NCI-H1105 (cell line): ENCODE measurements at places on chromosomes 12 and 14.

DNA sequence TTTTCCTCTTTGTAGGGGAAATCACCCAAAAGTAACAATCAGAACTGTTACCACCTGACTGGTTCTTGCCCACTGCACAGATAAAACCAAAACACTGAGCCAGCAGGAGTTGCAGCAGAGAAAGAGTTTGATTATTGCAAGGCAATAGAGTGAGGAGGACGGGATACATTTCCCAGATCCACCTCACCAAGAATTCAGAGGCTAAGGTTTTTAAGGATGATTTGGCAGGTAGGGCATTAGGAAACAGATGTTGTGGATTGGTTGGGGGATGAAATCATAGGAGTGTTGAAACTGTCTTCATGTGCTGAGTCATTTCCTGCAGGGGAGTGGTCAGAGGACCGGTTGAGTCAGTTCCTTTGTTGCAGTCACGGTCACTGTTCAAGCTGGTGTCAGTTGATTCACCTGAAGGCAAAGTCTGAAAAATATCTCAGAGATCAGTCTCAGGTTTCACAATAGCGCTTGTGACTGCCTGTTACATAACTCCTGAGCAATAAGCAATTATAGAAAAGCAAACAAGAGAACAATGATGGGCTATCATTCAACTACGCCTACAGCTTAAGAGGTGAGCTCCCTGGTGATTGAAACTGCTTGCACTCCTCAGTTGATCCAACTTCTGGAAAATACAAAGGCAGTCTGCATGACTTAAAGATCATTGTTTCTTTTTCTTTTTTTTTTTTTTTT is 20.3 kb upstream of the AMN1 start:
- peak; percentile 97 for DNase-seq

GRCh38 chr12:85835426-85836196 is 598 bp downstream of the RASSF9 start:
- DNase-seq = no peak

DNA sequence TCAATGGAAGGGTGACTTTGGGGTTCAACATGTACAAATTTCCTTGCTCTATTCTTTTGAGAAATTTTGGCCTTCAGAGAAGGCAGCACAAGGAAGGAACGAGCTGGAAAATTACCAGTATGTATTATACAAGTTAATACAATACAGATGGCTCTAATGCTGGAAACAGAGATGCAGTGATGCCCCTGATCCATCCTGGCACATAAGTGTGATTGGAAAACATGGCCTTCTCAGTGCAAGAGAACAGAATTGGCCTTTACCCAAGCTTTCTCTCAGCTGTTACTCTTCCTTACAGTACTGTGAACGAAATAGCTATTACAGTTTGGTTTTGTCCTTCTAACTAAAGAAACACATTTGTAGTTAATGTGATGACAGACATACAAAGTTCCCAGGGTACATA is 102.5 kb upstream of the GPHB5 start:
- no peak for DNase-seq

DNA sequence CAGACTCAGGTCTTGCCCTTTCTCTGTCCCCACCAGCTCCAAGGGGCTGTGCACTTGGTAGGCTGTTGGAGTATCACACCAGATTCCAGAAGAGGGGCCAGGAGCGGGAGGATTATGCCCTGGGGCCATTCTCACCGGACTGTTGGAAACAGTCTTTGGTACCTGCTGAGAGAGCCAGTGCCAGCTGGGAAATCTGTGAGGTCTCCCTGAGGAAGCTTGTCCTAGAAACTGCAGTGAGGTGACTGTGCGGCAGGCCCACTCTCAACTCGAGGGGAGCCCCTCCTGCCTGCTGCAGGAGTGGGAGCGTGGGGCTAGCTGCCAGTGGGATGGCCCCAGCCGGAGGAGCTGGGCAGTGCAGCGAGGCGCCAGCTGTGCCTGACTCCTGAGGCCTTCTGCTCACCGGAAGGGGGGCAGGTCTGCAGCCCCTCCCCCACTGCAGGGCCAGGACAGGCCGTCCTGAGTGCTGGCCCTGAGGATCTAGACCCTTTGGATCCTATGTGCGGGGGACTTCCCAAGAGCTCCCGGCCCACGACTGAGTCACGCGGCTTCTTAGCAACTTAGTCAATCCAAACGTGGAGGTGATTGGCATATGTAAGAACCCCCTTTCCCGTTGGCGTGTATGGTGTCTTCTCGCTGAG is 295.2 kb downstream of the CACNA1C start:
- no peak for DNase-seq

DNA sequence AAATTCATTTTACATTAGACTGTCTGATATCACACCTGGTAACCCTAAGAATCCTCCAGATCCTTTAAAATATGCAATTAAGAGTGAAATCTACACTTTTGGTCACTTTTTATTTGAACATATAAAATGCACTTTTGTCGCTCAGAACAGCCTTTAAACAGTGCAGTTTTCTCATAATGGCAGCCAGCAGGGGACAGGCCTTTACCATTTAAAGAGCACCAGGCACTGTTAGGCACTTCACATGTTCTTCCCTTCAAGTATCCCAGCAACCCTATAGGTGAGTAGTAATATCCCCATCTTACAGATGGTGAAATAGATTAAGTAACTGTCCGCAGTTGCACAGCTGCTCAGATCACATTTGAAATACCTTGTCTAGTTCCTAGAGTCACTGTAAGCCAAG is 11.3 kb upstream of the SAMD4A start:
- no peak for DNase-seq

GRCh38 chr12:129629901-129630300 is 273.9 kb downstream of the TMEM132D start:
- DNase-seq = no peak

- no peak for DNase-seq
Observed at GRCh38 chr14:50103558-50103957, 12.8 kb downstream of the VCPKMT start.

DNA sequence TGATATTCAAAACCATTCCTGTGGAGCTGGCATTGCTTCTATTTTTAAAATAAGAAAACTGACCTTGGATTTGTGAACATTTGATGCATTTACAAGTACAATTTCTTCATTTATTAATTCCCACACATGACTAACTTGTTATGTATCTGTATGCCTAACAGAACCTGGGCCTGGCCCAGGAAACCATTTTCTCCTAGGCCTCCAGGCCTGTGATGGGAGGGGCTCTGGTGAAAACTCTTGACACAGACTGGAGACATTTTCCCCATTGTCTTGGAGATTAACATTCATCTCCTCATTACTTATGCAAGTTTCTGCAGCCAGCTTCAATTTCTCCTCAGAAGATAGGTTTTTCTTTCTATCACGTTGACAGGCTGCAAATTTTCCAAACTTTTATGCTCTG is 42.0 kb downstream of the GLIPR1L2 start:
- no peak for DNase-seq

GRCh38 chr14:53368711-53369201 is 215.6 kb upstream of the DDHD1 start:
- no peak for DNase-seq

DNA sequence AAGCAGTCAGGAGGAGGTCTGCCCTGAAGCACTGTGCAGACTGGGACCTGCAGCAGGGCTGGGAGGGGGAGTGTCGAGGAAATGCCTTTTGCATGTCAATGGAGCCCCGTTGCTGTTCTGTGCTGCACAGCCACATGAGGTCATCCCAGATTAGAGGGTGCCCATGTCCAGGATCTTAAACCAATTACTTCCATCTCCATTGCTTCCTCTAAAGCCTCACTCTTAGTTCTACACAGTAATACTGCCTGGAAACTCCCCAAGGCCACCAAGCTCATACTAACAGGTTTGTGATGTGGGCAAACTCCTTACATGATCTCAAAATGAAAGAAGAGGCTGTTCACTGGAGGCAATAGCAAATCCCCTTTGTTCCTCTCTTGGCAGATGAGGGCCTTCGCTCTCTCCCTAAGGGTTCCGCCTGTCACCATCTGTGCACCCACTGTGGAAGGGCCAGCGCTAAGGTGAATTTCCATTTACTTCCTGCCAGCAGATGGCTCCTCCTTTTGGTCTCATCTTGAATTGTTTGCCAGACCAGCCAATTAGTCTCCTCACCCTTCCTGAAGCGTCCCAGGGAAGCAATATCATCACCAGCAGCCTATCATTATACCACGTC is 35.4 kb upstream of the LTA4H start:
- DNase-seq = no peak

GRCh38 chr14:99234961-99235571 is 36.9 kb downstream of the BCL11B start:
- no peak for DNase-seq

GRCh38 chr12:68977909-68978610 is 45.1 kb upstream of the CPM start:
- DNase-seq = no peak

DNA sequence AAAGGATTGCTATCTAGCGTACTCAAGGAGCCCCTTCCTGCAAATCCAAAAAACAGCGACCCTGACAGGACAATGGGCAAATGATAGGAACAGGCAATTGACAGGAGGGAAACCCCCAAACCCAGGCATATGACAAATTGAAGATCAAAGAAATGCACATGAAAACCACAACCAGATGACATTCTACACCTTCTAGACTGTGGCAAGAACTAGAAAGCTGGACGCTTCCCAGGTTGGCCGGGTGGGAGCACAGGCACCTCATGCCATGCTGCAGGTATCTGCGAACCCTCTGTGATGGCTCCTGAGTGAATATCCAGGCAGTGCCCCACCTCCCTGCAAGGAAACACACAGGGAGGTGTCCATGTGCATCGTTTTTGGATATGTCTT is 37.1 kb downstream of the CMKLR1 start:
- DNase-seq = no peak

- DNase-seq = no peak
Observed at GRCh38 chr12:3152892-3153291, 75.7 kb downstream of the TSPAN9 start.

DNA sequence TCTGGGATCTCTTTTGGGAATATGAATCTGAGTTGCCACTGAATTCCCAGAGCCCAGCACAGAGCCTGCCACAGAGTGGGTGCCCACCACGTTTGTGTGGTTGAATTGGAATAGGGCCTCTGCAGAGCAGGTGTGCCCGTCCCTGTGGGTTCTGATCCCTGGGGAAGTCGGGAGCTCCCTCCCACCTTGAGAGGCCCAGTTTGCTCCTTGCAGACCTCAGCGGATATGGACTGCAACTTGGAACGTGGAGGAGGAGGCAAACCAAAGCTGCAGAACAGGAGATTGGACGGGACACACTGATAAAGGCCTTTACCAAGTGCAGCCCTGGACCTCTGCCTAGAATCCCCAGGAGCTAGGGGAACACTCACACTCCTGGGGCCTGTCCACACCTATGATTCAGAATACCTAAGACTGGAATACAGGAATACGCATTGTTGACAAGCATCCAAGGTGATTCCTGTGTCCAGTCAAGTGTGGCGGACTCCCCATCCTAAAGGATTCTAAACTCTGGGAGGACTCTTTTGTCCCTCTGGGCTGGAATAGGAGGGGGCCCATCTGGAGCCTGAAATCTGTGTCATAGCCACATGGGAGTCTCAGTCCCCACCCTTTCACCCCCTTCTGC is 2.4 kb downstream of the KRT76 start:
- DNase-seq = no peak

DNA sequence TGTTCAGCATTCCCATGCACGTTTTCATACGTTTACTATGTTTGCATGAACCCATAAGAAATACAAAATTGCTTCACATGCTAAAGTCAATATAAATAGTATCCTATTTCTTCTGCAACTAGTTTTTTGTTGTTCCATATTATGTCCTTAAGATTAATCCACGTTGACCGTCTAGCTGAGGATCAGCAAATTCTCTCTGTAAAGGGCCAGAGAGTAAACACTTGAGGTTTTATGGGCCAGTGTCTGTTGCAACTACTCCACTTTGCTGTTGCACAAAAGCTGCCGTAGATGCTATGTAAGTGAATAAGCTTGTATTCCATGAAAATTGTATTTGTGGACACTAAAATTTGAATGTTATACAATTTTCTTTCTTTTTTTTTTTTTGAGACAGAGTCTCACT is 21.1 kb upstream of the PITPNM2 start:
- DNase-seq = no peak

- DNase-seq = no peak
Observed at GRCh38 chr14:63249092-63249491, 44.8 kb downstream of the RHOJ start.

DNA sequence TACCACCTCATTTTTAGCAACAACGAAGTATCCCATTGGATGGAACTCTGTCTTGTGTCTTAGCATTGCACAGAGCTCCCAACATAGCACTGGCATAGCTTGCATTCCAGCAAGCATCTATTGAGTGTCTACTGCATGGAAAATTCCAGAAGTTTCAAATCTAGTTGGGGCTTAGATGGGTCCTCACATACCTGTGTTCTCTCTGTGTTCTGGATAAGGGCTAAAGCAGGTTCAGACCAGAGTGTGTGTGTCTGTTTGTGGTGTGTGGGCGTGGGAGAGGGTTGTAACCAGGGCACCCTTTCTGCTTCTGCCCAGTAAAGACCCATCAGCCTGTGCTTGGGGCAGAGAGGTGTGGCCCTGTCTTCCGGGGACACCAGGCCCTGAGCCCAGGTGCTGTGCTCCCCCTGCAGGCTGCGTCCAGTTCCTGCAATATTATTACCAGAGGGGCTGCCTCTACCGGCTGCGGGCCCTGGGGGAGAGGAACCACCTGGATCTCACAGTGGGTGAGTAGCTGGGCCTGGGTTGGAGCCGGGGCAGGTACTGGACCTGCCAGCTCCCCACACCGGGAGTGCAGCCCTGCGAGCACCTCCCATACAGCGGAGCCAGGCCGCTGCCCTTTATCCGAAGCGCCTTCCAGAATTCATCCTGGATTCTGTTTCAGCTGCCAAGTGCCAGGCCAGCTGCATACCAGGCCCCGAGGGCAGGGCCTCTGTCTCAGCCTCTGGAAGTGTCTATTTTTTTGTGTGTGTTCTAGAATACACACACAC is 20.3 kb downstream of the RHOF start:
- DNase-seq = peak; percentile 34

DNA sequence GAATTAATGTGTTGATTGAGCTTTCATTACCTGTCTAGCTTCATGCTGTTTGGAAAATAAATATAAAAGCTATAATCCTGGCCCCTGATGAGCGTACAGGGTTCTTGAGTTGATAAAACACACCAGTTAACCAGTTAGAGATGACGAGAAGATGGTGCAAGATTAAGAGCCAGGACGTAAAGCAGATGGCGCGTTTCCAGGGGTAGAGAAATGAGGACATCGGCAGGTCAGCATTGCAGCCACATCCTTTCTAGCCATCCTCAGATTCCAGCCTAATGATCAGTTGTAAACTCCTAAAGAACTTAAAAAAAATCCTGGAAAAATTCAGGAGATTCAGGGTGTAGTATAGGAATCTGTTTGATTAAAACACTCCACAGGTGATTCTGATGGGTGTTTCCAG is 203.7 kb downstream of the CACNA1C start:
- DNase-seq = no peak

- DNase-seq = no peak
Observed at GRCh38 chr12:108616941-108617858, 16.5 kb downstream of the SELPLG start.

- no peak for DNase-seq
Observed at GRCh38 chr14:60658211-60658690, 9.0 kb upstream of the SIX1 start.

GRCh38 chr12:4089121-4089606 is 184.4 kb upstream of the CCND2 start:
- no peak for DNase-seq
